ENCODE measurements at places on chromosomes 6 and 20.

DNA sequence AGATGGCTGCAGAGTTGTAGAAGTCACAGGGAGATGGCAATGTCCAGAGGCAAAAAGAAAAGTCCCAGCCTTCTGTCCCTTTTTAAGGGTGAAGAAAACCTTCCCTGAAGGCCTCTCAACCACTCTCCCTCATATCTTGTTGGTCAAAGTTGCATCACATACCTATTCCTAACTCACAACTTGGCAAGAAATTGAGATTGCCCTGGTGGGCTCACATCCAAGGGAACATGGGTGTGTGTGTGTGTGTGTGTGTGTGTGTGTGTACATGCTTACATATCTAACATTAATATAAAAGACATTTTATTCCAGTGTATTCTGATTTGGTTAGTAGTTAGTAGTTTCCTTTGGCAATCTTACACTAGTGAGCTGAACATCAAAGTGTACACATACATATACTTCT is 144.3 kb upstream of the SALL4 start:
- no peak for DNase-seq

- no peak for DNase-seq
These were observed 138.6 kb downstream of the RPS12 start for GRCh38 chr6:132952986-132953385.

- DNase-seq, result no peak
These were observed 33.0 kb downstream of the SLCO4A1 start for GRCh38 chr20:62675156-62675876.

DNA sequence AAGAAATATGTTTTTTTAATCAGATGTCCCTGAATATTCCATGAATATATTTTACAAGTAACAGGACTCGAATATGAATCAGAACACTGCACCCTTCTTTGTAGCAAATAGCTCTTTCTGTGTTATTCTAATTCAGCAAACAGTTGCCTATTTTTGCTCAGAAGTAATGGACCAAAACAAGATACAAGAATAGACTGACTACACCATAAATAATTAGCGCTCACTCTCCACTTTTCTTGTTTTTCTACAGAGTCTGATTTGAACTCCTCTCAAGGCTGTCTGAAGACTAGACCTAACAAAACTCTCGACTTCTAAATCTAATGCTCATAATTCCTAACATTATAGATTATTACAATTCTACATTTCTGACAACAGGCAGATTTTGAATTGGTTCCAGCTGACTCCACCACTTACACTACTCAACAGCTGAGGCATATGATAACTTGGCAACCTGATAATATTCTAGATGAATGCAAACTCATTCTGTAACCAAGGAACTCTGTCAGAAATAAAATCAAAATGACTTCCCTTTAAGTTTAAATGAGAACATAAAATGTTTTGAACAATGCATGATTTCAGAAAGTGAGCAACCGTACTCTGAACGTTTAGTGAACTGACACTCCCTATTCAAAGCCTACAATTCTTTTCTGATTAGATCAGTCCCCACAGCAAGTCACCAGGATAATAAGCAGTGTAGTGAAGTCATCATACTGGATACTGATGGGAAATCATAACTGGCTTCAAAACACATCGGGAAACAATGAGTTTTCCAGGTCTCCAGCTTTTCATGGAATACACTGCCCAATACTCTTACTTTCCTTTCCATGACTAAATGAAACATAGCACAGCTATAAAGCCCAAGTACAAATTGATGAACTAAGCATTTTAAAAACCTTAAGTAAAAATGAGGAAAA is 114.2 kb upstream of the BEND6 start:
- DNase-seq, result no peak
